D721Med (cell line): ENCODE measurements at places on chromosomes 3 and 15.

DNA sequence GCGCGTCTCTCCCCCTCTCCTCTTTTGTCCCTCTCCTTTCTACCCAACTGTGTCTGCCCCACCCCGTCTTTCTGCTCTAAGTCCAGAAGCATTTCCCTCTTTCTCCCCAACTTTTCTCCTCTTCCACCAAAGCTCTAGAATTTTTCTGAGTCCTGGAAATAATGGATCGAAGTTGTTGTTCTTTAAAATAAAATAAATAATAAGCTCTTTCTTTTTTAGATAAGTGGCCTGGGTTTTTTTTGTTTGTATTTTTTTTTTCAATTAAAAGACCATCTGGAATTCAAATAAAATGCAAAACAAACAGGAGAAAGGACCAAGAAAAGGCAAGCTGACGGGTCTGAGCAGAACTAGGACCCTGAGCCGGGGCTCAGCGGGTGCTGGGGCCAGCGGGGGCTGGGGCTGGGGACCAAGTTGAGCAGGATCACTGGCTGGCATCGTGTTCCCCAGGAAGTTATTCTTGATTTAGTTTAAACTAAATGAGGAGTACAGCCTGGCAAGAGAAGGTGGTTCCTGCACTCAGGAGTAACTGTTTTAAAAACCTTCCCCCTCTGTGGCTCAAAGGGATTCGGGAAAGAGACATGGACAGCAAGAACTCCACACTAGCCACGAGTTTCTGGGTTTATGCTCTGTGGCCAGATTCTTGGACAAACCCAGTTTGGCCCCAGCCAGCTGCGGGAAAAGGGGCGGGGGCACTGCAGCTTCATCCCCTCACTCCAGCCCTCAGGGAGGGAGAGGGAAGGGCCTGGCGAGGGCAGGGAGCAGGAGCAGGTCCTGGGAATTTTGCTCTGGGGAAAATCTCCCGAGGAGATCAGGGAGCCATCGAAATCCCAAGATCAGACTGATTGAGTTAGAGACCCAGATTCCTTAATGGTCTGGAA is 8.4 kb downstream of the GATA2 start:
- DNase-seq = no peak

DNA sequence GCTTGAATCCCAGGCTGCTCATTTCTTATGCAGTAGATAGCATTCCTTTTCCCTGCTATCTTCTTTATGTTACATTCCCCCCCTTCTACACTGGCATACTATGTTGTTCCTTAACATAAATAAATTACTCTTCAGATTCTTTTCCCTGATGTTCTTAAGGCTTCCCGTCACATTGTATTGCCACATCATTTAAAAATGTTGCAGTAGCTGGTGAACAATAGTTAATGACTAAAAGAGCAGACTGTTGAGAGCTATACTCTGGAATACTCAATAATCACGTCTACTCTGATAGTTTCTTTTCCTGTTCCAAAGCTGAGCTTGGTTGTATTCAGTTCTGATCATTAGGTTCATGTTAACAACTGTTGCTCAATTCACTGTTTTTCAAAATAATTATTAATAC is 219.9 kb downstream of the CHST2 start:
- no peak for DNase-seq

DNA sequence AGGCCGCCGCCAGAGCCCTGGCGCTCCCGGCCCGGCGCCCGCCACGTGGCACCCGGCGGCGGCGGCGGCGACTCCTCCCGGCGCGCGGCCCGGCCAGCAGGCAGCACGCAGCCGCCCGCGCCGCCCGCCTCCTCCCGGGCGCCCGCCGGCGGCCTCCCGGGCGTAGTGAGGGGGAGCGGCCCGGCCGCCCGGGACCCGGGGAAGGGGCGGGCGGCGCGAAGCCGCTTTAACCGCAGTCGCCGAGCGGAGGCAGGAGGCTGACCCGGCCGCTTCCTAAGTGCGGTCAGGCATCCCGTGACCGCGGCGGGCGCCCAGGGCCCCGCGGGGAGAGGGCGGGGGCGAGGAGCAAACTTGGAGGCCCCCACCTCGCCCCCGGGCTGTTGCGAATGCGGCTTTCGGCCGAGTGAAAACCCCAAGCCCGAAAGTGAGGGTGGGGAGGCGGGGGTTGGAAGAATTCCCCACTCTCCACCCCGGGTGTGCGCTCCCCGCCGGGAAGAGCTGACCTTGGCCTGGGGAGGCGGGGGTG is 1.7 kb upstream of the HES1 start:
- no peak for DNase-seq

DNA sequence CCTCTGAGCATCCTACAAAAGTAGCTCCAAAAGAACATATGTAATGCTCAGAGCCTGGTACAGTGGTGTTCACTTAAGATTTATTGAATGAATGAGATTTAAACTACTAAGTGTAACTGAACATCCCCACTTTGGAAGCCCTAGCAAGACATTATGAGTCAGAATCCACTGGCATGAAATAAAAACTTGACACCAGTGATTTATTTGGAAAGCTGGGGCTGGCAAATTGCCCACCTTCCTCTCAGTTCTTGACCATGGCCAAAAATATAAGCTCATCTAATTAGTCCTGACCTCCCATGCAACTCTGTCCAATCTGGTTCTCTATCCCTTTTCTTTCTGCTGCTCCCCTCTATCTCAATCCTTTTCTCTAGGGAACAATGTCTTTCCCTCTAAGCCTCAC is 418.0 kb downstream of the PLCL2 start:
- DNase-seq = no peak

DNA sequence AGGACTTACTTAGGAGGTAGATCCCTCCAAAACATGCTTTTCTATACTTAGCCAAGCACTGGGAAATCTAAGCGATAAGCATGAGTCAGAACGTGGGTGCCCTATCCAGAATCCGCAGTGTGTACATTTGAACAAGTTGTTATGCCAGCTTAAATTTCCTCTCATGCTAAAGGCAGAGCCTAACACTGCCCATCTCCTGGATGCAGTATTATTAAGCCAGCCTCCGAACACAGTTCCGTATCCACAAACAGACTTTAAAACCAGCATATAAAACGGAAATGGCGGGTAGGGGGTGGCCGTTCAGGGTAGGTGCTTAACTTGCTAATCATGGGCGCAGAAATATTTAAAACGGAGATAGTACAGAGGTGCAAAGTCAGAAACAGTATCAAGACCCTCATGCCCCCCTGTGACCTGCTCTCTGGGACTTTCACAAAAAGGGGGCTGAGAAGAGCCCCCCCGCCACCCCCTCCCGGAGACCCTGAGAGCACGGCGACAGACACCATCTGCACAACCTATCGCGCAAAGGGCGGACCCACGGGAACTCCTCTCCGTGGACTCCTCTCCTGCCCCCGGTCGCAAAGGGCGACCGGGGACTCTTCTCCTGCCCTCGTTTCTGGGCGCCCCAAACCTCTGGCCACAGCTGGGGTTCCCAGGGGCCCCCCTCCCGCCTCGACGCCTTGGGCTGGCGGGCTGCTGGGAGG is 889 bp upstream of the LRRIQ4 start:
- no peak for DNase-seq

- DNase-seq = no peak
Measured at GRCh38 chr15:33451385-33451784, 140.6 kb downstream of the RYR3 start.

DNA sequence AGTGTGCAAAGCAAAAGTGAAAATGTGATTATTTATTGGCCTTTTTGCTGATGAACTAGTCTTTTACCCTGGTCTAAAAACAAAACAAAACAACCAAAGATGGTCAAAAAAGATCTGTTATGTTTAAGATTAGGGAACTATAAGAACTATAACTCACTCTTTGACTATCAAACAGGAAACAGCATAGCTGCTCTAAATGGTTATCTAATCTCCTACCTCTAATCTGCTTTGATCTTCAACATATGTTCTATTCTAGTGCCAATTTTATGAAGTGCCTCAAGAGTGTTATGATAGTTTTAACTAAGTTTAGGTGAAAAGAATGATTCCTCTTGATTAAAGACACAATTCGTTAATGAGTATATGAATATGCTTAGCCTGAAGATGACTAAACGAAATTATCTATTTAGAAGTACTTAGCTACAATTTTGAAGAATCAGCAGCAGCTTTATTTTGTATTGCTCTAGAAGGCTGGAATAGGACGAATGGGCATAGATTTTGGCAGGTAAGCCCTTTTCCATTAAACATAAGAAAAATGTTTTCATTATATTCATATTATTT is 46.0 kb downstream of the SETD2 start:
- no peak for DNase-seq

DNA sequence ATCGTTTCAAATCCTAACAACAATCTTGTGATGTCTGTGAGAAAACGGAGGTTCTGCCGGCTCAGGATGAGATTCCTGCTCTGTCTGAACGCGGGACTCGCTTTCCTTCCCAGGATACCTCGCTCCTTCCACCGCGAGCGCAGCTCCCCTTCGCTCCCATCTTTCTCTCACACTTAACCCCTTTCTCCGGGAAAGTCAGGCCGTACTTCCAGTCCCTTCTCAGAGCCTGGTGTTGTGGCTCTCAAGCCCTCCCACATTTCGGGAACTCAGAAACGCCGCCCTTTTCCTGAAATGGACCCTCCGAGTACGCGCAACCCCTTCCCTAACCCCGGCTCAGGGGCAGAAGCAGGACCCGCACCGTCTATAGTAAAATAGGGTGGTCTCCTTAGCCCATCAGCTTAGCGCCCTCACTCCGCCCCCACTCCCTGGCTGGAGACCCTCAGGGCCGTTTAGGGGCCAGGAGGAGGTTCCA is 378 bp upstream of the FEM1B start:
- DNase-seq = peak; percentile 24

- peak; percentile 94 for DNase-seq
Measured at GRCh38 chr3:129606636-129607390, at the start of gene PLXND1. Gene PLXND1 (minus strand): TSS chr3:129606676. CDS start chr3:129606639, 37 bp downstream.

- DNase-seq = no peak
Measured at GRCh38 chr3:58333206-58334012, 717 bp downstream of the PXK start.

DNA sequence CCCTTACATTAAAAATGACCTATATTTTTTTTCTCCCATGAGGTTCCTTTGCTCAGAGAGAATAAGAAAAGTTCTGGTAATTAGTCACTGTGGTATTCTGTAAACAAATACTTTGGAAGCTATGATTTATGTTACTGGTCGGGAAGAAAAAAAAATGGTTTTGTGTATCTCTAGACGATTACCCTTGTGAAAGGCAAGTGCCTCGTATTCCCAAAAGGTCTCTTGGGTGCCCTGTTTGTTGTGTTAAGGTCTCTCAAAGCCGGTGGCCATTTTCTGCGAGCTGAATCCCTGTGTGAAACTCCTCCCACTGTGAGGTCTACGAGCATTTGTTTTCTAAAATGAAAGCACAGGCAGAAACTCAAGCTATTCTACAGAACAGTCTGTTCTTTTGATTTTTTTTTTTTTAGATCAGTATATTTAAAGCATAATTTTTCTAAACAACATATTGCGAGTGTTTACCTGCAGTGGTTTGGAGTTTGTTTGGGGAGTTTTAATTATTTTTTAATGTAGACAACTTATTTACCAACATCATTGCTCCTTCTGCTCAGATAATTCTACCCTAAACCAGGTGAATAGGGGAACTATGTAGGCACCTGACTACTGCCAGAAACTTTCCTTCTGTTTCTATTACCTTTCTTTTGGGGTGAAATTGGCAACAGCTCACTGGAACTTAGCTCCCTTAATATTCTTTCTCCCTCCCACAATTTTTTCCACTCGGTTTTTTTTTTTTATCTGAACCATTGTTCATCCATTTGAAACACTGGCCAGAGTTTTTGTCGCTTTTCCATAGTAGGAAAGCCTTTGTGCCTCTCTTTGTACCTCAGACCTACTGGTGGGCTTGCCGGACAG is 44.0 kb downstream of the ZBTB38 start:
- no peak for DNase-seq

GRCh38 chr15:20367093-20367492 is 174.5 kb downstream of the GOLGA6L6 start:
- DNase-seq = no peak

DNA sequence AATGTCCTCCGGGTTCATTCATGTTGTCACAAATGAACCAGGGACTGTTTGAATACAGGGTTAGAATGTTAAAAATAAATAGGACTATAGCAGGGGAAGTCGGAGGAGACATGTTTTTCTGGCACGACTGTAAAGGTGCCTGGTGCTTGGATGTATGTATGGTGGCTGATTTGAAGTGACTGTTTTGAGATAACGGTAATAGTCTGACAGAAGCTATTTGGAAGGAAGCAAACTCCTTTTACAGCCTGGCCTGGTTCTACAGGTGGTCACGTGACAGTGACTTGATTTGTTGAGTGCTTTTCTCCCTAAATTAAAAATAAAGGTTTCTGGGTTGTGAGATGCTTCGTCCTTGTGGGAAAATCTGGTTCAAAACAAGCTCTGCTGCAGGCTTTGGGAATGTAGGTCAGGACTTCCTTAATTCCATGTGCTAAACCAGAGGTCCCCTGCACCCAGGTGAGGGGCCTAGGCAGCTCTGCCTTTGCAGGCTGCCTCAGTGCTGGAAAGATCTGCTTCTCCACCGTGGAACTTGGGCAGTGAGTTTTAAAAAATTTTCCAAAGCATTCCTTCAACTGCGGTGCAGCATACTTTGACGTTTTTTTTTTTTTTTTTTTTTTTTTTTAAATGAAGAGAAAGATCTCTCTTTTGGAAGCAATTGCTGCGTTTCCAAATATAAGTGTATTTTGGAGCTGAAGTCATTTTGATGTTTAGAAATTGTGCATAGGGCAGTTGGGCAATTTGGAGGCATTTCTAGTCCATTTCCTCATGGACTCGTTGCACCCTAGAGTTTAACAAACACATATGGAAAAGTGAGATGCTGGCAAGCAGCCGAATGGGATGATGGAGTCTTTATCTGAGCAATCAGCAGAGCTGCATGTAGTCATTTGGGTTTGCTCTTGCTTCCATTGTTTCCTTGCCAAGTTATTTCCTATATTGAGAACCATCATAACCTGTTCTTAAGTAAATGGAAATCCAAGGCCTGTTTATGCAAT is 30.9 kb downstream of the ITPR1 start:
- DNase-seq = no peak

GRCh38 chr15:57114070-57114469 is 195.6 kb downstream of the TCF12 start:
- no peak for DNase-seq

- no peak for DNase-seq
Measured at GRCh38 chr3:42216931-42217333, 49.1 kb downstream of the CCK start.

DNA sequence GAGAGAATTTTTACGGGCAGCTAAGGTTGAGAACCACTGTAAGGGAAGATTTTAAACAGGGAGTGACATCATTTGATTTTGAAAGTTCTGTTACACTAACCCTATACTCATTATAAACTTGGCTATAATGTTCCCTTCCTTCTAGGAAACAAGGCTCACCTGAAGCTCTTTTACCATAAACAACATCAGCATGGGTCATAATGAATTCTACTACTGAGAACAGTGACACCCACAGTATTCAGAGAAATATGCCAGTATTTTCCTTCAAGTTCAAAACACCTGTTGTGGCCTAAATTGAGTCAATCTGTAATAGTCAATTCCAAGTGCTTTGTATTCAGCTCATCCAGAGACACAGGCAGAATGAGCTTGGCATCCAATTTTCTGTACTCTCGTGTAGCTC is 175.3 kb upstream of the STT3B start:
- DNase-seq = no peak

GRCh38 chr3:126439968-126440708 is 35.6 kb downstream of the ZXDC start:
- DNase-seq = no peak

GRCh38 chr15:90028376-90028944 is 27.3 kb downstream of the ZNF710 start:
- DNase-seq = no peak
